ENCODE measurements at places on chromosomes 2 and 18.

- DNase-seq = no peak
Measured at GRCh38 chr18:70181015-70181414, 24.5 kb downstream of the RTTN start.

- no peak for DNase-seq
Measured at GRCh38 chr2:23791030-23791429, 135.9 kb downstream of the ATAD2B start.

GRCh38 chr2:54672590-54673456 is 50.6 kb upstream of the EML6 start:
- DNase-seq = peak; percentile 80

DNA sequence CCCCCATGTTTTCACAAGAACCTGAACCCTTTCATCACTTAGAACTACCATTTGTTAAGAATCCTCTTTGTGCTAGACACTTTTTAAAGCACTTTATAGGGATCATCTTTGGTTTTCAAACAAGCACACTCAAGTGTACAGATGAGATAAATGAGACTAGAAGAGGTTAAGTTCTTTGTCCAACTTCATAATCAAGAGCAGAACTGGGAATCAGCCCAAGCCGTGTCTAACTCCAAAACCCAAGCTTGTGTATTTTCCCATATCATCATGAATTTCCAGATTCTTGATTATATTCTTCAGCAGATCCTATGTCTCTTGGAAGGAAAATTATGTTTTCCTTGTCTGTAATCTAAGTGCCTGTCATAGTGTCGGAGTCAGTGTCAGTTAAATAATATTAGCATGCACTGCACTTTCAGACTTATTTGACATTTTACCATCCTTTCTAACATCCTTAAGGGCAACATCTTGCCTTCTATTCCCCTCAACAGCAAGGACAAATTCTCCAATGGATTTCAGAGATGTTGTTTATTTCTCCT is 123.0 kb upstream of the SETBP1 start:
- no peak for DNase-seq

DNA sequence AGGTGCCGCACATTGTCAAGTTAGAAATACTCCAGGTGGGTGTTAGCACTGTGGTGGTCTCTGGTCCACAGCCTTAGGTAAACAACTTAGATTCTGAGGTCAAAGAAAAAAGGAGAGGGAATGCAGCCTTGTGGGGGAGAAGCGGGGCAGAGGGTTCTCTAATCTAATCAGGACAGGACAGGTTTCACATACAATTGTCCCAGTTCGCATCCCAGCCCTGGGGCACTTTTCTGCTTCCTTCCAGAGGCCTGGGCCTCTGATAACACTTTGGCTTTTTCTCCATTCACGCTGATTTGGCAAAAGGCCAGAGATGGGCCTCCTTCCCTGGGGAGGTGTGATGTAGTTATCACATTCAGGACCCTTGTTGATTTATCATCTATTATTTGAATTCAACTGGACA is 32.5 kb downstream of the SLC1A4 start:
- no peak for DNase-seq

- no peak for DNase-seq
Measured at GRCh38 chr18:64240316-64240715, 91.4 kb upstream of the LINC00305 start.

DNA sequence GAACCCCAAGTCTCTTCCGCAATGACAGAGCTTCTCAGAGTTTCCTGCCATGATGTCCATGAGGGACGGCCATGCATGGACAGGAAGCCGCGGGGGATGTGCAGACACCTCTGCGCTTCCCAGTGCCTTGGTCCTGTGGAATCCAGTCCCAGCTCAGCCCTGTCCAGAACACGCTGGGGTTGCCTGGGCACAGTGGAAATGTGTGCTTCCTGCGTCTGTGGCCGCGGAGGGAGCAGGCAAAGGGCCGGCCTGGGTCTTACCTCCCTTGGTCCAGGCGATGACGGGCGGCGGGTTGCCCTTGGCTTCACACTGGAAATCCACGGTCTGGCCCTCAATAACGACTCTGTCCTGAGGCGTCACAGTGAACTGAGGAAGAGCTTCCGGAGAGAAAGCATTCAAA is 79.6 kb downstream of the PXDN start:
- DNase-seq = no peak

GRCh38 chr2:86275384-86275799 is 62.0 kb downstream of the REEP1 start:
- DNase-seq = peak; percentile 5

- DNase-seq = no peak
Measured at GRCh38 chr2:206423147-206423546, 20.2 kb upstream of the ADAM23 start.

- no peak for DNase-seq
Measured at GRCh38 chr2:200679535-200679934, 93.7 kb downstream of the AOX1 start.

GRCh38 chr2:237508361-237508760 is 21.3 kb downstream of the MLPH start:
- no peak for DNase-seq

DNA sequence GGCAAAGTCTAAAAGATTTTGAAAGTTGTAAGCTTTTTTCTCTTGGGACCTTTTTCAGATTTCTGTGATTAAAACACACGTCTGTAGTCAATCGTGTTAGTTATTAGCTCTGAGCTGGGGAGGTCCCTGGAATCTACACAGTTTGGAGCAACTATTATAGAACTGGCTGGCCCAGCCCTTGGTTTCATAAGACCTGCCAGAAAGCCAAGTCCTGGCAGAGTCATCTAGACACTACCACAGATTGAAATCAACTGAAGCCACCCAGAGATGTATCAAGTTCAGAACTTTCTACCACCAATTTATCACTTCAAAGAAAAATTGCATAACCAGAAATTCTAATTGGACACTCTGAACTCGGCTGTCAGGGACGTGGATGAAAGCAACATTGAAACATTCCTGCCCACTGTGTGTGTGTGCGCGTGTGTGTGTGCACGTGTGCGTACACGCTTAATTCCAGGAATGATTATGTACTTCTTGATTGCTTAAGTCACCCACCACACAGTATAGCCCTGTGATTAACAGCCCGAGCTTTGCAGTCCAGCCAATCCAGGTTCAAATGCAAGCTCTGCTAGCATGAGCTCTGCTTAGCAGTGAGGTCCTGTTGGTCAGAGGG is 126.3 kb downstream of the TPGS2 start:
- DNase-seq = no peak

All from inflammatory macrophage (primary cell).